ENCODE measurements at places on chromosomes 12 and 14. TPM values are rescaled to one million over a fixed set of nuclear protein-coding genes. Genes with fewer than 3 reads are reported as not detected.

- DNase-seq = no peak
Observed at GRCh38 chr12:81998761-81999378, 239.7 kb upstream of the PPFIA2 start.

- DNase-seq = no peak
Observed at GRCh38 chr14:67232066-67232465, 9.2 kb upstream of the PALS1 start.

DNA sequence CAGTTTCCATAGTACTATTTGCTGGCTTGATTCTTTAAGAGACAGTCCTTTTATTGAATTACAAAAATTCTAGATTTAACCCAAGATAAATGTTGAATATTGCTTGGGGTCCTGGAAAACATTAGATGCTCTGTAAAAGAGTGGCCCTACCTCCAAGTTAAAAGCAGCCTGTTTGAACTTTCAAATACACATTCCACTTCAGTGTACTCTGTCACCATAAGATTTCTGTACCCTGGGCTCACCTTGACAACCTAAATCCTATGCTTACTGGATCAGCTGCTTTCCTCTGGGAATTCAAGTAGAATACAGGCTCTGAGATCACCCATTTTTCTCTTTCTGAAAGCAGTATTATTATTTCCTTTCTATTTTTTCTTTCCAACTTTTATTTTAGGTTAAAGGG is 107.7 kb upstream of the DCN start:
- no peak for DNase-seq

DNA sequence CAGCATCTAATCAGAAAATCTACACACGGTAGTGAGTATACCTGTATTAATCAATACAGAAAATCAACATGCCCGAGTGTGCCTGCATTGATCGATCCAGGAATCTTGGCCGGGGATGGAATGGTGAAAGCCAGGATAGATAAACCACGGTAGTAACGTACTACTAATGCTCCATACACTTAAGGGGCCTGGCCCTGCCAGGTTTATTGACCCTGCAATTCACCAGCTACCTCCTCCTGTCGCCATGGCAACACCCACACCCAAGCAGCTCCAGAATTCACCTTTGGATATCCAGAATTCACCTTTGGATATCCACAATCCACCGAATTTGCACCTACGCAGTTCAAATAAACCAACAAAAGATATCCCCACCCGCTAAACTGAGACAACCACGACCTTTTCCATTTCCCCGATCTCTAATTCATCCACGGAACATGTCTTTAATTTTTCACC is 14.8 kb upstream of the CALM1 start:
- DNase-seq = no peak

DNA sequence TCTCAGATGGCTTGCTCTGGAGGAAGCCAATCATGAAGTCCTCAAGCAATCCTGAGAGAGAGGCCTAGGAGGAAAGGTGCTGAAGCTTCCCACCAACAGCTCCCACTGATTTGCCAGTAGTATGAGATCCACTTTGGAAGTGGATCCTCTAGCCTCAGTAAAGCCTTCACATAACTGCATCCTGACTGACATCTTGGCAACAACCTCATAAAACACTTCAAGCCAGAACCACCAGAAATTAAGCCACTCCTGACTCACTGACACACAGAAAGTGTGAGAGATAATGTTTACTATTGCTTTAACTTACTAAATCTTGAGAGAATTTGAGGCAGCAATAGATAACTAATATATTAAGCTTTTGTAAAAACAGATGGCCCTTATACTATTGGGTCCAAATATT is 11.7 kb upstream of the TMX1 start:
- peak; percentile 20 for DNase-seq

DNA sequence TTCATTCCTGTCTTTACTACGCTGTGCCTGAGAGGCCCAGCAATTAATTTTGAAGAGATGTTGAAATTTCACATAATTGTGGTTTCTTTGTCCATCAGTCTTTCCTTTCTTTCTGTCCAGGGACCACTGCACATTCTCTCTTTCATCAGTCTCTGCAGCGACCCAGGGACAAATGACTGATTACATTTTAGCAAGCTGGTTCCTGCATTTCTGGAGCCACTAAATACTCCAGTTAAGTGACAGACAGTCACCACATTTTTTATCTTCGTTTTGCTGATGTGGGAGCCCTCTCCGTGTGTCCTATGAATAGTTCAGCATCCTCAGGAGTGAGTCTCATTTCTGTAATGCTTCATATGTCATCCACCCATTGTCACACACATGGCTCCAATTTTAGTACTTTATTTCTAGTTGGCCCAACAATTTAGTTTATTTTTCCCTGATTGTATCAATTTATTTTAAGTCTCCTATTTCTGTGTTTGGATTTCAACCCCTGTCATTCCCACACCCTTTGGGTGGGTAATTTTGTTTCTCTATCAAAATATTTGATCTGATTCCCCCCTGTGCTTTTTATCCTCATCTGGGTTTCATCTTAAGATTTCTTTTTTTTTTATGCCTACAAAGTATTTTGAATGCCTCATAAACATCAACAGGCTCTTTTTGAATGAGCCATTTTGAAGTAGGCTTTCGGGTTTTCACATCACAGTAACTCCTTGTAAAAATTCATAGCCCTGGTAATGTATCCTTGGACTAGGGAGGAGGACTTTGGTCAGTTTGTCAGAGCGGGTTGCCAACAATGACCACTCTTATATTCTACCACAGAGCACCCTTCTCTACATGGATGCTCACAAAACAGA is 1196.5 kb downstream of the GALC start:
- DNase-seq = no peak

- DNase-seq = no peak
Observed at GRCh38 chr12:9034095-9034494, 44.7 kb downstream of the KLRG1 start.

- no peak for DNase-seq
Observed at GRCh38 chr12:2627076-2627834, 167.5 kb upstream of the FKBP4 start.

DNA sequence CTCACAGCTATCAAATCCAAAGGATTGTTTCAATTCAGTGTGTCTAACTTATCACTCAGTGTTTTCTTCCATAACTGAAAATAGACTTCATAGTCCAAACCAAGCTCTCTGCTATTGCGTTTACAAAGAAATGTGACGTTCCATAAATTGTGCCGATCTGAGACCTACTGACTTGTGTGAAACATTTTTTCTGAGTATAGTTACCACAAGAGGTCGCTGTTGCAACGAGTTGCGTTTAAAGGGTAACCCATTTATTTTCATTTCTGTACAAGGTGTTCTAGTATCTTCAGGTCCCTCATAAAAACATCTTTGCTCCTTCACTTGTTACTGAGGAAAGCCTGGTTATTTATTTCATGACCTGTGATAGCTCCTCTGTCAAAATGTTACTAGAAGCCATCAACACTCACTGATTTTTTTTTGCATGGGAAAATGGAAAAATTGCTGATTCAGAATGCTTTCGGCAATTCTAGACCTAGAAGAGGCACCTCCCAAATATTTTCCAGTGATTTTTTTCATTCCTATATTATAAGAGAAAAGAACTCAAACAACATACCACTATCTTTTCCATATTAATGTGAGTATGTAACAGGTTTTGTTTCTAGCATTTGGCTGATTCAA is 60.9 kb upstream of the OR4E1 start:
- DNase-seq = peak; percentile 15

- peak; percentile 41 for DNase-seq
Observed at GRCh38 chr12:119204671-119205285, 26.0 kb downstream of the HSPB8 start.

DNA sequence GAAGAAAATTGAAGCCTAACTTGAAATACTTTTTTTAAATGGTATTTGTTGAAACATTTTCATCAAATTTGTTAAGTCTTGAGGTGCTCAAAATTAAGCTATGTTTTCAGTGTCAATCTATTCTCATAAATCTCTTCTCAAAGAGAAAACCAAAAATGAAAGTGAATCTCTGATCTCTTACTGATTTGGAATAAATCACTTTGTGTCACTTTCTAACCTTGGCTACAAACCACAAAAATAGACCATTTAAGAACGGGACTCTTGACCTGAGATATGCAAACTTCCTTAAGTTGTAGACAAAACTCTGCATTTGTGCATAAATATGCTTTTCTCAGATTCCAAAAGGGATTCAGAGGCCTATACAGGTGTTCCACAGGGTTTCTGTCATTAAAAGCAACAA is 192.9 kb downstream of the SEC23A start:
- DNase-seq = no peak

DNA sequence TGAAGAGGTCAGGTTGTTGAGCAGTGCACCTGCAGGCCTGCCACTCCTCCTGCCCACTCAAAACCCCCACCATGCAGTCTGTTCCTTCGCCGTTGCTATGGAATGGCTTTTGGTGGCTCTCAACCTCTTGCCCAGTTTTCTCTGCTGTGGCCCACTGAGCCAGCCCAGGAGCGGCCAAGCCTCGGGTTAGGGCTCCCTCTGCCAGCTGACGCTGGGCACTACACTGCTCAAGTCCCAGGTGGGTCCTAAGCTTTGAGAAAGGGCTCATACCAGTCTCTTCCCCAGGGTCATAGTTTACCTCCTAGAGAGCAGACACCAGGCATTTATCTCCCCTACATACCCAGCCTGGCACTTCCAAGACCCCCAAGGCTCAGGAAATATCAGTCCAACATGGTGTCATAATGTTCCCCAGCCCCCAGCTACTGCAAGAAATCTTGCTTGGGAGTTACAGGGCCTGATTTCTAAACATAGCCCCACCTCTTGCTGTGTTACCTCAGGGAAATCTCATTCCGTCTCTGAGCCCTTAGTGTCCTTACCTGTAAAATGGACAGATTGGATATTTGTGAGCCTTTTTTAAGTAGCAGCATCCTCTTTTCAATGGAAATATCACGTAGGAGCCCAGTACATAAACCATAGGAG is 59.4 kb downstream of the TSPAN11 start:
- DNase-seq = peak; percentile 45

DNA sequence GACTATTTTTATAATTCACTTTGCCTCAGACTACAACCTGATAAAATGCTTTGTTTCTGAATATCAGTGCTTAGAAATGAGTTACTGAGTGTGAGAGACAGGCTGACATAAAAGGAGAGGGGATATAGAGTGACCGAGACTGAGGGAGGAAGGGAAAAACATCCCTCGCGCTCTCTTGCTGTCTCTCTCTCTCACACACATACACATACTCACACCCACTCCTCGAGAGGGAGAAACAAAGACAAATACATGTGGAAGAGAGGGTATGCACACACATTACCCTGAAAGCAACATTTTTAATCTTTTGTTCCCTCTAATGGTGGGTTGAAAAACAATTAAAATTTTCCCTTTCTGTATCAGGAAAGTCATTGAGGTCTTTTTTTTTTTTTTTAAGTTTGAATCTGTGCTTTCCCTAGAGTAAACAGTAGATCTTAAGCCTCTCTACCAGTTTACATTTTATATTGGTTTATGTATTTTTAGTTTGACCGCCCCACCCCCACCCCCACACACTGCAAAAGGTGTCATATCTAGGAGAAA is 45.3 kb downstream of the FRS2 start:
- DNase-seq = no peak

- no peak for DNase-seq
Observed at GRCh38 chr14:99479160-99479905, 1.3 kb downstream of the SETD3 start.

DNA sequence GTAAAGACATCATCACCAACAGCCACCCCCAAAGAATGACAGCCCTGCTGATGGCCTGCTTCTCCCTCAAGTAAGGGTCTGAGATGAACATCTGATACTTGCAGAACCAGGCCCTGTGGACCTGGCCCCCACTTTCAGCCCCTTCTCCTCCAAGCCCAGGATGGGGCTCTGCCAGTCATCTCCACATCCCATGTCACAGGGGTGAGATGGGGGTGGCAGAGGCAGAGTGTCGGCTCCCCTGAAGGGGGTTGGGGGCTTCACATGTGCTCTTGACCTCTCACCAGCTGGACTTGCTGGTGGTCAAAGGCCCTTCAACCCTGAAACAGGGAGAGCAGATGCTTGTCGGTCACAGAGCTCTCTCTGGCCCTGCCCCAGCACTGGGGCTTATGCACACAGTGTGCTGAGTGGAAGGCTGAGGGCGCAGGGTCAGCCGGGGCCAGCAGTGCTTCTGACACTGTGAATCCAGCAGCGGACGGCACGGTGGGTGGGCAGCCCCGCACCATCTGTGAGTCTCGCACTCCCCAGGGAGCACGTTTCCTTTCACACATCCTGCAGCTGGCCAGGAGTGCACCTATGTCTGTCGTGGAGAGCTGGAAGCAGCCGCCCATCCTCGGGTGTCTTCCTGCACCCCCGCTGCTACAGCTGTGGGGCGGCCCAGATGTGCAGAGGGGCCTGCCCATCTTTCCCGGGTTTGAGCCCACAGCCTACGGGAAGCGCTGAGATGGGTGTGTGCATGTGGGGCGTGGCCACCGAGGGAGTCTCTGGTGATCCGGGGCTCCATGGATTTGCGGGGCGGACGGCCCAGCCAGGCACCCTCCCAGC is 94.3 kb downstream of the ADGRD1 start:
- peak; percentile 40 for DNase-seq

- no peak for DNase-seq
Observed at GRCh38 chr14:21001218-21001617, 2.1 kb downstream of the SLC39A2 start.

GRCh38 chr14:81886588-81886987 is 352.9 kb upstream of the SEL1L start:
- DNase-seq = no peak

- peak; percentile 56 for DNase-seq
Observed at GRCh38 chr14:33839193-33840076, 111.4 kb downstream of the EGLN3 start.

TRMT5 gene
- polyA plus RNA-seq = 19.6 TPM

BHLHE41 gene
- 4.2 TPM for polyA plus RNA-seq

TULP3 gene
- 30.3 TPM for polyA plus RNA-seq

GPRC5A gene
- polyA plus RNA-seq = 2.1 TPM

AMDHD1 gene
- 0.34 TPM for polyA plus RNA-seq

All from muscle of arm (tissue), 14 donors.